ELF-1 (cell line): ENCODE measurements at places on chromosomes 16 and 17.

DNA sequence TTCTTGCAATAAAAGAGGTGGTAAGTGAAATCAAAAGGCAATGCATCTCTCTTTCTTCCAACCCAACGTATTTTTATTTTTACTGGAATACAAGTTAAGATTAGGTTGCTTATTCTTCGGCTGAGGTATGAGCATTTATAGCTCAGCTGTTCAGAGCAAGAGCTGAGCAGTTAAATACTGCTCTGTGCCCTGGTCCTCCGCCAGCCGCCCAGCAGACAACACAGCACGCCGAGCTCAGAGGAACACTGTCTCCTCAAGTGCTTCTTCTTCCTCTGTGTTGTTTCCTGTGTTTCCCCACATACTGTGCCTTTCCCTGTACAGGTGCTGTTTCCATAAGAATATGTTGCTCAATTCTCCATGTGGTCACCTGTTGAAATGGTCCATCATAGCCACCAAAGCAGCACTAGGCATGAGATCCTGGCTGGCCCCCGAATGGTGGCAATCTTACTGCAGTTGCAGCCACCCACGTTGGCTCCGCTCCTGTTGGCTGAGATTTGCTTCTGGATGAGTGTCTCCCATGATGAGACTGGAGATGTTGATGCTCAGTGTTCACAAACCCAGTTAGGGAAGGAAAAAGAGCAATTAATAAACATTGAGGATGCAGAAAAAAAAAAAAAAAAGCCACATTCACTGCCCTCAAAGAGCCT is 515.3 kb downstream of the GRIN2A start:
- DNase-seq, result no peak

DNA sequence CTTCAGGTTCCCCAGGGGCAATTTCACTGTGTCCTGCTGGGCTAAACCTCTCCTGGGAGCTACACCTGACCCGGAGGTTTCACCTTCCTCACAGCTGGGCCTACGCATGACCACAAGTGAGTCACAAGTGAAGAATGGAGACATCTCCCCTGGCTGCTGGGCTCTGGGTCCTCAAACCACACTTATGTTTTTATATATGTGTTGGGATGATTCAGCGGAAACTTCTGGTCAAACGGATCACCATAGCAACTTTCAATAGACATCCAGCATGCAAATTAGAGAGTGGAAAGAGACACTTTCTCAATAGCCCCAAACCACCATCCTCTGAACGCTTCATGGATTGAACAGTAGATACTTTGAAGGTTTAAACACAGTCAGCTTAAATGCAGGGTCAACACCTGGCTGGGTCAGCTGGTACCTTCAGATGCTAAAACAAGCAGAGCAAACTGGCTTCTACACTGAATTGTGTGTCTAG is 28.0 kb upstream of the MAF start:
- DNase-seq, result no peak

GRCh38 chr17:11671126-11671525 is 72.9 kb downstream of the DNAH9 start:
- no peak for DNase-seq

GRCh38 chr17:50194934-50195865 is 6.2 kb downstream of the COL1A1 start:
- DNase-seq, result no peak

- peak; percentile 46 for DNase-seq
Measured at GRCh38 chr17:79843816-79844800, 4.9 kb upstream of the CBX4 start.

GRCh38 chr16:69267633-69268032 is 43.5 kb upstream of the VPS4A start:
- no peak for DNase-seq

DNA sequence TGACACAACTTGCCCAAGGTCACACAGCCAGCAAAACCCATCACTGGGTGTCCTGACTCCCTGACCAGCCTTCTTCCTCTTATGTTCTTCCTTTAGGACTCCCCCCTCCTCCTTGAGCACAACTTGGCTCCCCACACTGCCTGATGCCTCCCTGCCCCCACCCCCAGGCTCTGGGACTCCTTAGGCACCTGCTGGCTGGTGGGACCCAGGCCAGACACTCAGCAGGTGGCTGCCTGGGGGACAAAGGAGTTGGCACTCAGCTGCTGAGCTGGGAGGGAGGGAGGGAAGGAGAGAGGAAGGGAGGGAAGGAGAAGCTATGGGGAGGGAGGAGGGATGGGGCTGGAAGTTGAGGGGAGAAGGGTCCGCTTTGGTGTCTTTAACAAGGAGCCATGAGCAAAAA is 8.0 kb downstream of the SEZ6 start:
- DNase-seq, result no peak

DNA sequence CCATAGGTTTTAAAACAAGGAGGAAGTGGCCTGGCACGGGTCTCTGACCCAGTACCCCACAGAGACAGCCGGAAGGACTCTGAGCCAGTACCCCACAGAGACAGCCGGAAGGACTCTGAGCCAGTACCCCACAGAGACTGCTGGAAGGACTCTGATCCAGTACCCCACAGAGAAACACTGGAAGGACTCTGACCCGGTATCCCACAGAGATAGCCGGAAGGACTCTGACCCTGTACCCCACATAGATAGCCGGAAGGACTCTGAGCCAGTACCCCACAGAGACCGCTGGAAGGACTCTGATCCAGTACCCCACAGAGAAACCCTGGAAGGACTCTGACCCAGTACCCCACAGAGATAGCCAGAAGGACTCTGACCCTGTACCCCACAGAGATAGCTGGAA is 49.0 kb downstream of the TRARG1 start:
- DNase-seq, result no peak

GRCh38 chr17:10210151-10210574 is 11.8 kb upstream of the GAS7 start:
- DNase-seq, result peak; percentile 92

DNA sequence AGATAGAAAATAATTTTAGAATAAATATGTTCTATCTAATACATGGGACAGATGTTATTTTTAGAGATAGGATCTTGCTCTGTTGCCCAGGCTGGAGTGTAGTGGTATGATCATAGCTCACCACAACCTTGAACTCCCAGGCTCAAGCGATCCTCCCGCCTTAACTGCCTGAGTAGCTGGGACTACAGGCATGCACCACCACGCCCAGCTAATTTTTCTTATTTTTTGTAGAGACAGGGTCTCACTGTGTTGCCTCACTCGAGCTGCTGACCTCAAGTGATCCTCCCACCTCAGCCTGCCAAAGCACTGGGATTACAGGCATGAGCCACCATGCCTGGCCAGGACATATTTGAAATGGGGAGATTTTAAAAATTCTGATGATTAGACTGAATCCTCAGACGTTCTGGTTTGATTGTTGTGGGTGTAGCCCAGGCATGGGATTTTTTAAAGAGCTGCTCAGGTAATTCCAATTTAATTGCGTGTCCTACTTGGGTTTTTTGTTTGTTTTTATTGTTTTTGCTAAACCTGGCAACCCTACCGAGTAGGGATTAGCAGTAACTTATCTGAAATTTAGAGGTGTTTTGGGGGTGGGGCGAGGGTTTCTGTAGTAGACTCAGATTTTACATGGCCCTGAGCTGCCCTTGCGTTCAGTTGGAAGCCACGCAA is 142.9 kb downstream of the RAB11FIP4 start:
- no peak for DNase-seq

DNA sequence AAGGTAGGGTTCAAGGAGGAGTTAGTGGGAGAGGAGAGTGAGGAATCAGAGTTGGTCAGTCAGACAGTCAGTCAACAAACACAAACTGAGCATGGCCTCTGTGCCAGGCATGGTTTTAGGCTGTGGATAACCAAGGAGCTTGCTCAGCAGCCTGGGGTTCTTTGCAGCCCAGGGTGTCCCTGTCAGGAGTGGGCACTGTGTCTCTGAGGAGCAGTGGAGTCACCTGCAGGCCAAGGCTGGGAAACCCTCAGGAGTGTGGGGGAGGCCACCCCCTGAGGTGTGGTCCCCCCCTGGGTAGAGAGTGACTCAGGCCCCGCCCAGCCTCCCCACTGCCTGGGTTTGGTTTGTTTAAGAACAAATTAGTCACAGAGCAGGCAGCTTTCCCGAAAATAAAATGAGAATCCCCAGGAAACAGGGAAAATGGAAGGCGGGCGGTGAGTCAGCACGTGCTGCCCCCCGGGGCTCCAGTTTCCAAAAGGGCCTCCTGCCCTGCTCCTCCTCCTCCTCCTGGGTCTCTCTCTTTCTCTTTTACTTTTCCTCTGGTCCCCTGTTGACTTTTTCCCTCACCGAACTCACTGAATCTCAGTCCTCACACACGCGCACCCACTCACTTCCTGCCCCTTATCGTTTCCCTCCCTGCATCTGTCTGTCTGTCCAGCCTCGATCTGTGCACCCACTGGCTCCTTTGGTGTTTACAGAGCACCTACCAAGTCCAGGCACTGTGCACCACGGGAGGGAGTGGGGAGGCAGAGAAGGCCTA is 44.3 kb downstream of the SOCS3 start:
- peak; percentile 68 for DNase-seq

DNA sequence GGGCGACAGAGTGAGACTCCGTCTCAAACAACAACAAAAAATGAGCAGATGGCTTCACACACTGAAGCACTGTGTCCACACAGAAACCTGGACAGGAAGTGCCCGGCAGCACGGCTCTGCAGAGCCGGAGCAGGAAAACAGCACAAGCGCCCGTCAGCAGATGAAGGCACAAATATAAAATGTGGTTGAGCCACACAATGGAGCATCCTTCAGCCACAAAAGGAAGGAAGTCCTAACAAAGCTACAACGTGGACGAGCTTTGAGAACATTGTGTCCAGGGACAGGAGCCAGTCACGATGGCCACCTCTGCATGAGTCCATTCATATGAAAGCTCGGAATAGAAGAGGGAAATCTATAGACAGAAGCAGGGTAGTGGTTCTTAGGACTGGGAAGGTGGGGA is 15.7 kb downstream of the RHBDF2 start:
- no peak for DNase-seq

GRCh38 chr16:79891458-79891857 is 290.9 kb upstream of the MAF start:
- DNase-seq, result no peak

DNA sequence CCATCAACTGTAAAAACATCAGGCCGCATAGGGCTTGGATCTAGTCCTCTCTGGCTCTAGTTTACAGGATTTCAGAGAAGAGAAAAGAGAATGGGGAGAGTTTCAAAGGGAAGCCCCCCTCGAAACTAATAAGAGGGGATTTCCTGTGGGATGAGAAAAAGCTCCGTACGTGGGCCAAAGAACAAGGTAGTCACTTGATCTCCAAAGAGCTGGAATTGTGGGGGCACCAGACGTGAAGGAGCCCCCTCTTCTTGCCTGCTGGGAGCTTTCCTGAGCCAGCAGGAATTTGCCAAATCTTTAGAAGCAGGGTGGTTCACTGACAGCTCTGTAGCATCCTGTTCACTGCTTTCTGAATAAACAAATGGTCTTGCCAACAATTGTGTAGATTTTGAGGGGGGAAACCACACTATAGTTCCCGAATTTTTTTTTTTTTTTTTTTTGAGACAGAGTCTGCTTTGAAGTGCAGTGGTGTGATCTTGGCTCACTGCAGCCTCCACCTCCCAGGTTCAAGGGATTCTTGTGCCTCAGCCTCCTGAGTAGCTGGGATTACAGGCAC is 7.0 kb upstream of the TMIGD1 start:
- DNase-seq, result no peak

DNA sequence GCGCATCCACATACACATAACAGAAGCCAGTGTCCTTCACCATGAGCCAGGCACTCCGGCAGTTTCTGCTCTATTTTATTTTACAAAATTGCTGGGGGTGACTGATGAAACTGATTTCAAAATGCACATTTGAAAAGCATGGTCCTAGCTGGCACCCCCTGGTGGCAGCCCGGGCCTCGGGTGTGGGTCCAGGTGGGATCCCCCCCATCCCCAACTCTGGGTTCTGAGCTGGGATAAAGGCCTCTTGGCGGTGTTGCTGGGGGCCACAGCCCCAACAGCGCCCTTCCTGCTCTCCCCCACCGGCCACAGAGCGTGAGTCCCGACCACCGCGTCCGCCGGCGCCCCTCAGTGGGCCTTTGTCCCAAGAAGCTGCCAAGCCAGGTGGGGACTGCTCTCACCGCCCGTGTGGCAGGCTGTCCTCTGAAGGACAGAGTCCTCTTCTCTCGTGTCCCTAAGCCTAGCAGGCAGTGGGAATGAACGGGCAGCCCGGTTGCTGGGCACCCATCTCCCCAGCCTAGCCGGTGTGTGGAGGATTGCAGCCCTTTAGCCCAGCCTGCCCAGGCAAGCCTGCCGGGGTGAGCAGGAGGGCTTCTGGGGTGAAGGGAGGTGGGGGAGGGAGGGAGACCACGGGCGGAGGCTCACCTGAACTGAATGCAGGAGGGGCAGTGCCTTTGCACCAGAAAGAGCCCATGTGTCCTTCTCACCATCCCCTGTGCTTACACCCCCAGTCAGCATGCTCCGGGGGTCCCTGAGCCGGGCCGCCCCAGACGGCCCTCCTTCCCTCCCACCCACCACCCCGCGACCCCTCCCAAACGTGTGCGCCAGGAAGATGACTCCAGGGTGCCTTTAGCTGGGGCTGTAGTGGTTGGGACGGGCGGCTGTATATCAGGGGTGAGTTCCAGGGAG is 898 bp downstream of the SNAI3 start:
- no peak for DNase-seq

- peak; percentile 67 for DNase-seq
Measured at GRCh38 chr17:78645421-78646295, 68.5 kb upstream of the DNAH17 start.

- peak; percentile 47 for DNase-seq
Measured at GRCh38 chr16:1194665-1195392, 30.2 kb downstream of the TPSG1 start.

DNA sequence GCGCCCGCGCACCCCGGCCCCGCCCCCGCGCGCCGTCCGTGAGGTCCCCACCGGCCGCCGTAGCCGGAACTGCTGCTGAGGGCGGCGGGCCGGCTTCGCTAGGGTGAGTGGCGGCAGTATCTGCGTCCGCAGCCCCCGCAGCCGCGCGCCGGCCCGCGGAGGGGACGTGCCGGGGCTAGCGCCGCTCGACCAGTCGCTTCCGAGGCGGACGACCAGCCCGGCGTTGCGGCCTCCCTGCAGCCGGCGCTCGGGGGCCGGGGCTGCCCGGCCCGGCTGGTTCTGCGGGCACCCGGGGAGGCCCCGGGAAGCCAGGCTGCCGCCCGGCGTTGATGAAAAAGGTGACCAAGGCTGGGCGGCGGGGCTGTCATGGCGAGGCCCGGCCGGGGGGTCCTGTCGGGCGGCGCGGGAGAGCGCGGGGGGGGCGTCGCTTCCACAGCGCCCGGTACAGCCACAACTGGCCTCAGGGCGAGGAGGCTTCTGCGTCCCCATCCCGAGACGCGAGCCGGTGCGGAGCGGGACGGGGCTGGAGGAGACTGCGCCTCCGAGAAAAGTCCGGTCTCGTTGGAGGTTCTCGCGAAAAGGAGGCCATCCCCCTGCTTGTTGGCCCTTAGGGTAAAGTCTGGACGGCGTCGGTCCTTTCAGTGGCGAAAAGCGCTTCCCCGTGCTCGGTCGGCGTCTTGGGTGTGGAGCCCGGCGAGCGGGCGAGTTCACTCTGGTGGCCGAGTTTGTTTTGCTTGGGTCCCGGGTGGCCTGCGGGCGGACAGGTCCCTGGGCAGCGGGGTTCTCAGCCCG is at the start of gene CRAMP1:
CRAMP1 (plus strand) TSS at position 41 of the 792 bp plus-strand sequence. CDS start 2,280 bp downstream, outside the sequence.
- peak; percentile 54 for DNase-seq

DNA sequence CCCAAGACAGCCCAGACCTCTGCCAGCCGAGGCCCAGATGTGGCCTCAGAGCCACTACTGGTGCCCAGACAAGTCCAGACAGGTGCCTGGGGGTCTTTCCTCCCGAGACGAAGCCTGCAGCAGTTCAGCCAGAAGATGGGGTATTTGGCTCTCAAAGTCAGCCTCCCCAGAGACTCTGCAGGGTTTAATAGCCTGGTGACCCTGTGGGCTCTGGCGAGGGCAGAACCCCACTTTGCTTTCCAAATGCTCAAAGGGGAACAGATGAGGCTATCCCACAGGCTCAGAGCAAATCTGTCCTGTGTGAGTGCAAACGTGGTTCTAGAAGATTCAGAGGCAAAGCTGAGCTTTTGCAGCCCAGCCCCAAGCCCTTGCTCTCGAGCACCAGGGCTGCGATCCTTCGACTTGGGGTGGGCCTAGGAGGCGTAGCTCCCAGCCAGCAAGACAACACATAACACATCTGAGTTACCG is 236.0 kb downstream of the MRTFB start:
- peak; percentile 46 for DNase-seq
